Daoy (cell line): ENCODE measurements at places on chromosomes 6 and 20. TPM values are rescaled to one million over a fixed set of nuclear protein-coding genes. Genes with fewer than 3 reads are reported as not detected.

TPD52L1 gene
- 4.9 and 6.4 TPM in 2 replicates for total RNA-seq

SCRT2 gene
- not detected in 2 replicates for total RNA-seq

HUS1B gene
- 2.9 and 6.8 TPM in 2 replicates for total RNA-seq

SPDEF gene
- not detected in 2 replicates for total RNA-seq

ARMC2 gene
- 1.0 and 4.0 TPM in 2 replicates for total RNA-seq

MAP7 gene
- total RNA-seq: 0.95 and 1.1 TPM in 2 replicates

GRM4 gene
- total RNA-seq: 0.06 TPM in 1 of 2 replicates, not detected in the other

TBXT gene
- 0.57 TPM in 1 of 2 replicates, not detected in the other for total RNA-seq

RIPK1 gene
- total RNA-seq: 14.7 and 16.3 TPM in 2 replicates

GLP1R gene
- total RNA-seq: not detected in 2 replicates

FKBP1C gene
- 0.21 TPM in 1 of 2 replicates, not detected in the other for total RNA-seq

NKAPL gene
- total RNA-seq: not detected in 2 replicates

FOXF2 gene
- total RNA-seq: 1.6 and 2.7 TPM in 2 replicates

MAPK13 gene
- total RNA-seq: 0.18 and 0.46 TPM in 2 replicates

PPP1R18 gene
- total RNA-seq: 71.6 and 77.5 TPM in 2 replicates

FGD2 gene
- not detected in 2 replicates for total RNA-seq

CEP43 gene
- total RNA-seq: 38.9 and 40.9 TPM in 2 replicates

VSX1 gene
- not detected in 2 replicates for total RNA-seq

PRSS16 gene
- 4.3 and 8.2 TPM in 2 replicates for total RNA-seq

PLA2G7 gene
- not detected in 2 replicates for total RNA-seq

SIGLEC1 gene
- total RNA-seq: not detected in 2 replicates

ATAT1 gene
- 1.7 and 2.5 TPM in 2 replicates for total RNA-seq

KCNB1 gene
- total RNA-seq: under 0.01 TPM in 1 of 2 replicates, not detected in the other

THBD gene
- 5.1 and 5.4 TPM in 2 replicates for total RNA-seq

LGSN gene
- total RNA-seq: 0.23 TPM in 1 of 2 replicates, not detected in the other

TBX18 gene
- total RNA-seq: 8.2 and 8.6 TPM in 2 replicates

ARFGEF3 gene
- total RNA-seq: 2.4 and 3.3 TPM in 2 replicates

GCNT2 gene
- total RNA-seq: 4.7 and 5.9 TPM in 2 replicates

WFDC5 gene
- not detected in 2 replicates for total RNA-seq

UNC93A gene
- not detected in 2 replicates for total RNA-seq

BPIFB4 gene
- total RNA-seq: not detected in 2 replicates

RWDD1 gene
- 39.0 and 51.6 TPM in 2 replicates for total RNA-seq

C20orf141 gene
- not detected in 2 replicates for total RNA-seq

KIF3B gene
- total RNA-seq: 13.8 and 13.9 TPM in 2 replicates

CALHM4 gene
- total RNA-seq: not detected in 2 replicates

OR2B6 gene
- total RNA-seq: 1.1 TPM in 1 of 2 replicates, not detected in the other

HAO1 gene
- total RNA-seq: not detected in 2 replicates

CRIP3 gene
- 0.34 TPM in 1 of 2 replicates, not detected in the other for total RNA-seq

HLA-DQA1 gene
- total RNA-seq: 0.27 and 0.40 TPM in 2 replicates

C20orf202 gene
- not detected in 2 replicates for total RNA-seq

COL21A1 gene
- total RNA-seq: 0.06 TPM in 1 of 2 replicates, not detected in the other

BTNL2 gene
- not detected in 2 replicates for total RNA-seq

JPH2 gene
- 1.5 and 2.1 TPM in 2 replicates for total RNA-seq

TNF gene
- 1.4 and 4.0 TPM in 2 replicates for total RNA-seq

EPB41L1 gene
- total RNA-seq: 2.2 and 8.5 TPM in 2 replicates

CHRNA4 gene
- not detected in 2 replicates for total RNA-seq

PHACTR1 gene
- 4.1 and 13.2 TPM in 2 replicates for total RNA-seq

SYCP2 gene
- total RNA-seq: 1.7 TPM in 1 of 2 replicates, not detected in the other

WFDC10B gene
- total RNA-seq: not detected in 2 replicates

CPNE5 gene
- total RNA-seq: 0.63 TPM in 1 of 2 replicates, not detected in the other

KIF6 gene
- 0.11 and 4.7 TPM in 2 replicates for total RNA-seq

HLA-DMA gene
- total RNA-seq: 0.11 and 1.8 TPM in 2 replicates

NKX2-2 gene
- 1.4 and 3.7 TPM in 2 replicates for total RNA-seq
